ENCODE measurements at places on chromosomes 4 and X.

GRCh38 chr4:2393353-2394270 is 24.8 kb downstream of the ZFYVE28 start:
- DNase-seq: no peak

DNA sequence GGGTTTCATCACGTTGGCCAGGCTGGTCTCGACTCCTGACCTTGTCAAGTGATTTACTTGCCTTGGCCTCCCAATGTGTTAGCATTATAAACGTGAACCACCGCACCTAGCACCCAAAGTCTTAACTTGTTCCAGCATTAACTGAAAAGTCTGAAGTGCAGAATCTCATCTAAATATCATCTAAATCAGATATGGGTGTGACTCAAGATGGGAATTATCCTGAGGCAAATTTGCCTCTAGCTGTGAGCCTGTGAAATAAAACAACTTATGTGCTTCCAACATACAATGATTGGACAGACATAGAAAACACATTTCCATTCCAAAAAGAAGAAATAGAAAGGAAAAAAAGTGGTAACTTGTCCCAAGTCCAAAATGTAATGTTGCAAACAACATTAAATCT is 641.1 kb upstream of the ATOH1 start:
- no peak for DNase-seq

DNA sequence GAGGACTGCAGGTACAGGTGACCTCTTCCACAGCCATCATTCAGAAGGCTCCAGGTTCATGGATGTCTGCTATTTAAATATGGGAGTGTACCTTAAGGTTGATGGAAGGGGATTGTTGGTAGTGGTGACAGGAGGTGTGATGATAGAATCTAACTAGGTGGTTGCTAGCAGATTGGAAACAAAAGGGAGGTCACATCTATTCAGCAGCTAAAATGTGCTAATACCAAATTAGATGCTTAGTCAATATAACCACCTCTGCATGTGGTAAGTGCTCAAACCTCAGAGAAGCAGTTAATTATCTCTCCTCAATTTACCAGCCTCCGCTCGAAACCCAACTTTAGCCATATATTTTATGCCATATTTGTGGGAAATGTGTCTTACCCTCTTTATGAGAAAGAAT is 98.7 kb upstream of the CCSER1 start:
- DNase-seq: no peak

DNA sequence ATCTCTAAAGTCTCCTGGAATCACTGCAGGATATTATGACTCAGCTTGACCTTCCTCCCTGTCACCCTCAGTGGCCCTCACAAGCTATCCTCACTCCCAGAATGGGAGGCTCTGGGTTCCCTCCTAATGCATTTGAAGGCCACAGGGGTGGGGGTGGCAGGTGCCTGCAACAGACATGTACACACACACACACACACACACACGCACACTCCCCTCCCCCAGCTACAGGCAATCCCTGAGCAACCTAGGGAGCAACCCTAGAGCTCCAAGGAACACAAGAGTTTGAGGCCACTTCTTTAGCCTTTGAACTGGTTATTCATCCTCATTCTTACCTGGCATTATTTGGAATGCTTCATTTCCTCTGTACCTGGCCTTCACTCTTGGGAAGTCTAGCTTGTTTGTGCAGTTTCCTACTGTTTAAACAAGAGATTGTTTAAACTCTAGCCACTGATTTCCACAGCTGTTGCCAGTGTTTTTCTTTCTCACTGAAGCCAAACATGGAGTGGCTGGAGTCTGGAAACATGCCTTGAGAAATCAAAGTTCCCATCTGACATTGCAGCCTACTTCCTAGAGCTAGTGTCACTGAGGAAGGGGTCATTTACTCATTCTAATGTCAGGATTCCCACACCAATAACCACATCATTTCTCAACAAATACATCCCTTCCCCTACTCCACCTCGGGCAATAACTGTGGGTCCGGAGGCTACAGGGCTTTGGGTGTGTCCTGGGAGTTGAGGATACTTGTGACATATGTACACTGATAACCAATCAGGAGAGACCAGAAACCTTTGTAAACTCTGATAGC is 37.7 kb downstream of the MAOA start:
- DNase-seq: no peak

Measured in hematopoietic multipotent progenitor cell (in vitro differentiated cells).